Fibroblast of upper back skin (primary cell): ENCODE measurements at places on chromosomes 1 and 21.

- no peak for DNase-seq
Observed at GRCh38 chr1:145893306-145894055, 7.8 kb upstream of the ANKRD35 start.

DNA sequence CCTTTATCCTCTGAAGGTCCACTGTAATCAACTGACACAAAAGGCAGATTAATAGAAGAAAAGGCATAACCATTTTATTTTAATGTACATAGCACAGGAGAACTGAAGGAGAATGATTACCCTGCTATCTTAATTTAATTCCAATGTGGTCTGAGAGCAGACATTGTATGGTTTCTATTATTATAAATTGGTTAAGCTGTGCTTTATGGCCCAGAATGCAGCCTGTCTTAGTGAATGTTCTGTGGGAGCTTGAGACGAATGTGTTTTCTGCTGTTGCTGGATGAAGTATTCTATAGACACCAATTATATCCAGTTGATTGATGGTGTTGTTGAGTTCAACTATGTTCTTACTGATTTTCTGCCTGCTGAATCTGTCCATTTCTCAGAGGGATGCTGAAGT, 25.0 kb upstream of the SLC2A1 start:
- no peak for DNase-seq

GRCh38 chr1:241074507-241074906, 282.5 kb downstream of the RGS7 start:
- no peak for DNase-seq

GRCh38 chr1:164561472-164561871, 2.5 kb downstream of the PBX1 start:
- DNase-seq = no peak

DNA sequence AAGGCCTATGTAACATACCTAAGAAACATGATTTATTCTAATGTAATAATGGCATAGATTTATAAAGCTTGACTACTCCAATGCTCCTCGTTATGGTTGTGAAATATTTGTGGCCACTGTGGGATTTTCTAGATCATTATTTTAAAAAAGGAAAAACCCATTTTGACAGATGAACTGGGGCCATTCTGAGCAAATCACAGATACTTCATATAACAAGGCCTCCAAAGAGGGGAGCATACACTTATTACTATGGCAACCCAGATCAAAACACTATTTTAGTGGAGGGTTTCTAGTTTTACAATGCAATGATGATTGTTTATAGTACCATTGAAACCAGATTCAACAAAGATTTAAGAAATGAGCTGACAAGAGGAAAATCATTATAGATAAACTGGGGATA, 346.6 kb downstream of the ZNF326 start:
- no peak for DNase-seq

- peak; percentile 50 for DNase-seq
Observed at GRCh38 chr1:112524986-112525385, 16.2 kb downstream of the WNT2B start.

DNA sequence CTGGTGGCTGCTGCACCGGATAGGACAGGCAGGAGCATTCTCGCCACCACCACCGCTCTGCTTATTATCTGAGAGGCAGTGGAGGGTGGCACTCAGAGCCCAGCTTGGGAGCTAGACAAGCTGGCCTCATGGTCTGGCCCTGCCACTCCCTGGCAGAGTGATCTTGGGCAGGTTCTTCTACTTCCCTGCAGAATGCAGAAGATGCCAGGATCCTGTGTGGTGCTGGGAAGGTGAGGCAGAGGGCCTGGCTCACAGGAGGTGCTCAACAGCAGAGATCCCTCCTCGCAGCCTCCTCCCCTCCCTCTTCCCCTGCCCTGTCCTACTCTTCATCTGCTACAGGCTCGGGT, 60.4 kb downstream of the ARHGEF10L start:
- no peak for DNase-seq

- DNase-seq = no peak
Observed at GRCh38 chr1:224815647-224816046, 113.8 kb upstream of the DNAH14 start.

- DNase-seq = no peak
Observed at GRCh38 chr1:97976801-97977200, 56.0 kb upstream of the DPYD start.

GRCh38 chr1:15460708-15461095, 4.2 kb downstream of the CELA2A start:
- no peak for DNase-seq

GRCh38 chr21:45591619-45592207, 49.5 kb upstream of the SLC19A1 start:
- DNase-seq = no peak

GRCh38 chr21:40717028-40717427, 129.9 kb downstream of the DSCAM start:
- no peak for DNase-seq

DNA sequence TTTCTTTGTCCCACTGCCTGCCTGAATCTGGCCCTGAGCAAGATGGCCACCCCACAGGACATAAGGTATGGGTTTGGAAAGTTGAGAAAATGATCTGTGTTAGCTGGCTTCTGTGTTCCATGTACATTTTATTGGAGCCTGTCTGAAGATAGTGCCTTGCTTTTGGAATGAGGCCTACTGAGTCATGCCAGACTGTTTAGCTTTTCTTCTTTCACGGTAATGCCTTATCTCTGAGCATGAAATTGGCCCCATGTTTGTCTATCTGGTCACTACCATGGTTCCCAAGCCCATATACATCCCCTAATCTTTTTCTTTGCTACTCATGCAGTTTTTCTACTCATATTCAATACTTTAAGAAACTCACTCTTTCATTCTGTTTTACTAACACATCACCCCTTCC, 85.1 kb upstream of the LMO4 start:
- DNase-seq = peak; percentile 28

DNA sequence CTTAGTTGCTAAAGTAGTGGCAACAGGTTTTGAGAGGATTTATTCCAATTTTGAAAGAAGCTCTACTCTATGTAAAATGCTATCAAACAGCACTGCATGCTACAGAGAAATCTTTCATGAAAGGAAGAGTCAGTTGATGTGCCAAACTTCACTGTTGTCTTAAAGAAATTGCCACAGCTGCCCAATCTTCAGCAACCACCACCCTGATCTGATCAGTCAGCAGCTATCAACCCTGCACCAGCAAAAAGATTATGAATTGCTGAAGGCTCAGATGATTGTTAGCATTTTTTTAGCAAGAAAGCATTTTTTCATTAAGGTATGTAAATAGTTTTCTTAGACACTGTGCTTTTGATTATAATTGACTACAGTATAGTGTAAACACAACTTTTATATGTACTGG, 49.6 kb downstream of the SLC9C2 start:
- DNase-seq = no peak

- DNase-seq = no peak
Observed at GRCh38 chr1:2469103-2469940, 6.8 kb upstream of the PLCH2 start.

GRCh38 chr1:204075139-204075521, 2.2 kb downstream of the SOX13 start:
- no peak for DNase-seq

GRCh38 chr1:109946511-109946910, 35.9 kb downstream of the CSF1 start:
- no peak for DNase-seq

GRCh38 chr1:160101037-160101716, 2.8 kb upstream of the IGSF8 start:
- peak; percentile 73 for DNase-seq

GRCh38 chr1:226558036-226558650, 9.6 kb downstream of the STUM start:
- DNase-seq = no peak

GRCh38 chr1:10677491-10678391, 118.7 kb downstream of the CASZ1 start:
- no peak for DNase-seq

GRCh38 chr1:37811027-37811655, 3.1 kb upstream of the YRDC start:
- DNase-seq = peak; percentile 85

GRCh38 chr1:26858160-26858559, 4.8 kb upstream of the SFN start:
- DNase-seq = no peak

- no peak for DNase-seq
Observed at GRCh38 chr1:3264456-3264855, 190.0 kb upstream of the ARHGEF16 start.

DNA sequence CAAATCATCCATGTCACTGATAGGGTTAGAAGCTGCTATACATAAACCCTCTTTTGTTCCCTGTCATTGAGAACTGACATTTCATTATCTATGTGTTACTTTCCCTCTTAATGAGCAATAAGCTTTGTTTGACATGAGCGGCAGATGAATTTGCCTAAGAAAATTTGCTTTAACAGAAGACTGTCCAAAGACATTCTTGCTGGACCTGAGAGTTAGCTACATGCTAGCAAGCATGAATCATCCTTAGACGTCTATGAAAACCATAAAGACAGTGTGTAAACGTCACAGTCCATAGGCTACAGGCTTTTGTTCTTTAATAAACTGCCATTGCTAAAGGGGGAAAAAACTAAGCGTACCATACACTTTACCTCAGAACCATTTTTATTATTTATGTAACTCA, 73.1 kb downstream of the TNFSF4 start:
- DNase-seq = peak; percentile 55

DNA sequence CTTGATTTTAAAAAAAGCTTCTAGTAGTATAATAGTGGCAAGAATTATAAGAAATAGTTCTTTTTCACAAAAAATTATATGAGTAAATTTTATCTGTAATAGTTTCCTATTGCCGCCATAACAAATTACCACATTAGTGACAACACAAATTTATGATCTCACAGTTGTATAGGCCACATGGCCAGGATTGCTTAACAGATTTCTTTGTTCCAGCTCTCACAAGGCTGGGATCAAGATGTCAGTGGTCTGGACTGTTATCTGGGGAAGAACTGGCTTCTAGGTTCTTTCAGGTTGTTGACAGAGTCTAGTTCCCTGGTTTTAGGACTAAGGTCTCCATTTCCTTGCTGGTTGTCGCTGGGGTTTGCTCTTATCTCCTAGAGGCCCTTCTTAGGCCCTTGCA, 236.4 kb downstream of the USP25 start:
- no peak for DNase-seq

GRCh38 chr1:39980555-39981313, 25.8 kb downstream of the MFSD2A start:
- DNase-seq = no peak

GRCh38 chr1:912740-913301, 10.9 kb upstream of the SAMD11 start:
- no peak for DNase-seq

GRCh38 chr1:230568008-230568407, 74.3 kb upstream of the COG2 start:
- DNase-seq = peak; percentile 25

GRCh38 chr1:19517017-19517416, 31.7 kb upstream of the CAPZB start:
- no peak for DNase-seq

DNA sequence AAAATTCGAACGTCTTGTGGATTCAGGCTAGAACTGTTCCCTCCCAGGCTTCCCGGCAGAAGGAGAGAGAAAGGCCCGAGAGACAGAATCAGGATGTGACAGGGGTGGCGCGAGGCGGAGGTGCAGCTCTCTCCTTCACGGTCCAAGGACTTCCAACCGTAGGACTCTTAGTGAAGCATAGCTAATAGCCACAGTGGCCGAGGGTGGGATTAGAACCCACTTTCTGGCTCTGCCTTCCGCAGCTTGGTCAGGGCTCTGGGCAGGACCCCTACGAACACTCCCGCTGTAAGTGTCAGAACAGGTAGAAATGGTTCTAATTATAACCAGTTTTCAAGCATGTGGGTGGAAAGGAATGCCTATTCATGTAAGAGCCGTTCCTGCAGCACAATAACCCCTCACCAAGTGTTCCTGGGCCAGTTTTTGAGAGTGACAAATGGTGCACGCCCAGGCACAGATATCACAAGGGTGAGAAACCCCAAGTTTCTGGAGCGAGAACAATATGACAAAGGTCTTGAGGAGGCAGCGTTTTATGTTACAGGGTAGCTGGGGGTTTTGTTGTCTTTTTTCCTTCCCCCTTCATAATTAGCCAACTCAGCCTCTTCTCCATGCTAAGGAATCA, 86.4 kb downstream of the SYF2 start:
- no peak for DNase-seq

DNA sequence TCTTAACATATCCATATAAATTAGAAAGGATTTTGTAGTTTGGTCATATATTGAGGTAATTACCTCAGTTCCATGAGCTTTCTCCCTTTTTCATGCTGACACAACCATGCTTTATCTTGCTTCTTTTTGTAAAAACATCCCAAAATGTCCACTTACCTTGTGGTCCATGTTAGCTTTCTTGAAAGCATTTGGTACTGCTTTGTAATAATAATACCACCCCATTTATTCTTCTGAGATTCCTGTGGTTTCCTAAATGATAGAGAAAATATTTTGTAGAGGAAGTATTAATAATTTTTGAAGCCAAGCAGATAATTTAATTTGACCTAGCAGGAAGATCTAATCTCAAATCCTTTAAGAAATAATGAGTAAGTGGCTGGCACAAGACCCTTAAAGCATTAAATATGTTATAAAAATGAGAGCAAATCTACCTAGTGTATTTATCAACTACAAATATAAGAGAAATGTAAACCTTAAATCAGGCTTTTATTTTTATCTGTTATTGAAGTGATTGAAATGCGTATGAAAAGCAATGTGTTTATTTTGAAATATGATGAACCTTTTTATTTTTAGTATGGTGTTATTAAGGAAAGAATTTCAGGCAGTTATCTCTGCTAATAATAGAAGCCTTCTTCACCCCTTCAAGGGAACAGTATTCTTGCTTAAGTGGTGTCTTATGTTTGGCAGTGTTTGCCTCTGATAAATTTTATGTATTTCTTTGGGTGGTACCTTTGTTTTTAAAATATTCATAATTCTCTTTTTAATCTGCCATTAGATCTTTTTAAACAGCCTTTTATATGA, 9.2 kb downstream of the PRKAA2 start:
- no peak for DNase-seq

DNA sequence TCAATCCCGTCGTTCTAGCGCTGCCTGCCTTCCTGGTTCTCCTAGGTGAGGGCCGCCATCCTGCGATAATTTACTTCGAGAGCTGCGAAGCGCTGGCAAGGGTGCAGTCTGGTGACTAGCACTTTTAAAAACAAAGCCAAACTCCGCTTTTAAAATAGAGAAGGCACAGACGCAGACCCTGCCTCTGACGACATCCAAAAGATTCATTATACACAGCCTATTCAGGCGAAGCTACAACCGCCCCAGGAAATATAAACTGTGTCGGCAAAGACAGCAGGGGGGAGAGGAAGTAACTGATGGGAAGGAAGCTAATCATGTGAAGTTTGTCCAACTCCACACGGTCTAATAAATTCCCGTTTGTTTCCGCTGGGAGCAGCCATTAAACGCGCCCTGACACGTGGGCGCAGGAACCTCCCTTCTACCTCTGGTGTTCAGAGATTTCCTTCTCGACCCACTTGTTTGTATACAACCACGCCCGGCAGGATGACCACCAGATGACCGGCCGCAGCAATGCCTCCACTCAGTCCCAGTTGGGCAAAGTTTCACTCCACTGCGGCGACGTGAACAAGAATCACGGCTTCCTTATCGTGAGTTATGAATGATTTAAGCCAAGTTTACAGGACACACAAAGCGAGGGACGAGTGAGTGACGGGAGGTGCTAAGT, 1.3 kb downstream of the GNG12 start:
- DNase-seq = peak; percentile 66
